ENCODE measurements at places on chromosomes 12 and 14. TPM values are rescaled to one million over a fixed set of nuclear protein-coding genes. Genes with fewer than 3 reads are reported as not detected.

- DNase-seq, result no peak
- H3K36me3 ChIP-seq, result no peaks in the 10 kb centered on the region
- H3K4me1 ChIP-seq, result peaks cover 77% of the 10 kb centered on the region
- peak overlapping the region; percentile 78 for H3K4me3 ChIP-seq
Observed at GRCh38 chr12:110581931-110582275, 1.2 kb downstream of the PPTC7 start.

DNA sequence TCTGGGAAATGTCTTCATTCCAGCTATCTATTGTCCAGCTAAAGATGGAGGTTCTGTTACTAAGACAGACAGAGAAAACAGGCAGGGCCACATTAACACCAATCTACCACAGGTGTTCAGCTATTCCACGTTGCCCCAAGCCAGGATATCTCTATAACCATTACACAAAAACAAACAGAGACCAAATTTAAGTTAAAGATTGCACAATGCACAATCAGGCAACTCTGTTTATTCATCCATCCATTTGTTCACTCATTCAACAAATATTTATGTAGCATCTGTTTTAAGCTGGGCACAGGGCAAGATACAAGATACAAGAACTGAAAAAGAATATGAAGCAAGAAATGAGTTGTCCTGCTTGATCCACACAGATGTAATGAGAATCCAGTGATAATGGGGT, 629.0 kb downstream of the MED13L start:
- DNase-seq, result no peak
- no peaks in the 10 kb centered on the region for H3K4me1 ChIP-seq
- no peak overlapping the region for H3K4me3 ChIP-seq
- no peaks in the 10 kb centered on the region for H3K27me3 ChIP-seq

DNA sequence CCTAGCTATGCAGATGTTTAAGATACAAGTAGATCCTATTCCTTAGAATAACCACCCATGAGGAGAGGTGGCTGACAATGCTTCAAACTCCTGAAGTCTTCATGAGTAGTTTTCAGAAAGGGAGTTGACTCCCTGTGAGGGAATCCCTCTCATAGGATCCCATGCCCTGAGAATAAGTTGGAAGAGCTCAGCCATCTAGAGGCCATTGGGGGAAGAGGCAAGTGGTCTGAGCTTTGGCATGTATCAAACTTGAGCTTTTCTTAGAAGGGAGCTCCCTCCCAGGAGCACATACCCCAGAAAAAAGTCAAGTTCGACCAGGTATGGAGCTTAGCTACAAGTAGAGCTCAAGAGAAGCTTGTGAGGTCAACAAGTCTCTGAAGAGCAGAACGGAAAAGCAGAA, 165.7 kb upstream of the RBM19 start:
- no peaks in the 10 kb centered on the region for H3K36me3 ChIP-seq
- H3K4me3 ChIP-seq, result no peak overlapping the region
- peaks cover 35% of the 10 kb centered on the region for H3K27me3 ChIP-seq
- H3K4me1 ChIP-seq, result no peaks in the 10 kb centered on the region

DNA sequence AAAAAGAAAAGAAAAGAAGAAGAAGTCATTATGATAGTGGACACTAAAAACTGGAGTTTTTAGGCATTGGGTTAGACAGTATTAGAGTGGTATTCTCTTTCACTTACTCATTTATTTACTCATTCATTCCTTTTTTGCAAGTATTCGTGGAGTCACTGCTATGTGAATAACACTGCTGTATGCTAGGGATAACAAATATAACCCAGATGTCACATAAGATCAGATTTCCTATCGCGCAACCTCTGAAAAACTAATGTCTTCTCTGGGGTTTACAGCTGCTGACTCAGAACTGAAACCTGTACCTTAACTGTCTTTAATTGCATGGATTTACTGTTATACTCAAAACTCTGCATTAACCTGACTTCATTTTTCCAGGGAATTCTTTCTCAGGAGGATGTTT, 353.7 kb downstream of the LRIG3 start:
- no peaks in the 10 kb centered on the region for H3K27me3 ChIP-seq
- H3K36me3 ChIP-seq, result no peaks in the 10 kb centered on the region
- no peak overlapping the region for H3K4me3 ChIP-seq
- DNase-seq, result no peak

- no peaks in the 10 kb centered on the region for H3K36me3 ChIP-seq
- no peaks in the 10 kb centered on the region for H3K27me3 ChIP-seq
- no peak overlapping the region for H3K4me3 ChIP-seq
- H3K27ac ChIP-seq, result no peak overlapping the region
Observed at GRCh38 chr12:32847287-32847686, 49.3 kb downstream of the PKP2 start.

DNA sequence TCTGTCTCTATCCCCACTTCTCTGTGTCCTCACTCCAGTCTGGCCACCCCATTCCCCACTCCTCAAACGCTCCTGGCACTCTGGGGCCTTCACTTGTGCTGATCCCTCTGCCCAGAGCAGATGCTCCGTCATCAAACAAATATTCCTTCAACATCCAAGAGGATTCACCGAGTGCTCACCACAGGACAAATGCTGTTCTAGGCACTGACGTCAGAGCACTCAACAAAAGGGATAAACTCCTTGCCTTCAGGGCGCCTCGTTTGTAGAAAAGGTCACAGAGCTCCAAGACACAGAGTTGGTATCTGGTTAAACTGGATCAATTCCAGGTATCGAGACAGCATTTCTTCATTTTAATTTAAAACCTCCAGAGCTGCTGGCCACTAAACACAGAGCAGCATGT, 35.3 kb downstream of the PSMC1 start:
- peaks cover 34% of the 10 kb centered on the region for H3K36me3 ChIP-seq
- H3K27me3 ChIP-seq, result no peaks in the 10 kb centered on the region
- H3K27ac ChIP-seq, result no peak overlapping the region
- DNase-seq, result no peak

- no peak for DNase-seq
- no peak overlapping the region for H3K4me3 ChIP-seq
- no peaks in the 10 kb centered on the region for H3K27me3 ChIP-seq
- H3K36me3 ChIP-seq, result no peaks in the 10 kb centered on the region
- H3K4me1 ChIP-seq, result no peaks in the 10 kb centered on the region
- H3K27ac ChIP-seq, result no peak overlapping the region
Observed at GRCh38 chr12:34287437-34287836, 265.1 kb downstream of the ALG10 start.

GRCh38 chr14:91883753-91884152, 16.4 kb upstream of the TC2N start:
- DNase-seq, result no peak
- no peaks in the 10 kb centered on the region for H3K36me3 ChIP-seq
- H3K27ac ChIP-seq, result no peak overlapping the region
- H3K27me3 ChIP-seq, result no peaks in the 10 kb centered on the region
- no peak overlapping the region for H3K4me3 ChIP-seq
- H3K4me1 ChIP-seq, result no peaks in the 10 kb centered on the region

GRCh38 chr14:45084946-45085346, 1.0 kb downstream of the PRPF39 start:
- DNase-seq, result no peak
- peak overlapping the region; percentile 80 for H3K27ac ChIP-seq
- no peaks in the 10 kb centered on the region for H3K36me3 ChIP-seq
- peak overlapping the region; percentile 95 for H3K4me3 ChIP-seq

- H3K36me3 ChIP-seq, result peaks cover 4% of the 10 kb centered on the region
- DNase-seq, result no peak
- H3K4me1 ChIP-seq, result peaks cover 13% of the 10 kb centered on the region
- no peaks in the 10 kb centered on the region for H3K27me3 ChIP-seq
Observed at GRCh38 chr12:120532701-120533238, 1.4 kb upstream of the RNF10 start.

- no peak overlapping the region for H3K4me3 ChIP-seq
- H3K36me3 ChIP-seq, result no peaks in the 10 kb centered on the region
- no peak for DNase-seq
- no peaks in the 10 kb centered on the region for H3K27me3 ChIP-seq
Observed at GRCh38 chr14:38947343-38947742, 155.7 kb downstream of the SEC23A start.

DNA sequence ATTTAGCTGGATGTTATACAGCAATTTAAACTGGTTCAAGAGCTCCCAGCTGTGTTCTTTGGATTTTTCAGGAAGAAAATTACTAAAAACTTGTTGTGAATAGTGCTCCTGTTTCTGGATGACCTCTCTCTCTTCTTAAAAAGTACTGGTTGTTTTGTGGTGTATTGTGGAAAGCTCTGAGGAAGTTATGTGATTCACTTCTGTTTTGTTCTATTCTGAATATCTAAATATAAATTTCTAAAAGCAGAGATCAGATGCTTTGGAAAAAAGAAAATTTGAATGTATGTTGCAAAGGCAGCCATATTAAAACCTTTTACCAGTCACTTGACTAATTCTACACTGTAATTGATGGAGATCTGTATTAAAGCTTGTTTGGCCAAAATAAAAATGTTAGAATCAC, 3.4 kb upstream of the C3AR1 start:
- no peaks in the 10 kb centered on the region for H3K27me3 ChIP-seq
- no peaks in the 10 kb centered on the region for H3K36me3 ChIP-seq
- H3K4me1 ChIP-seq, result no peaks in the 10 kb centered on the region

GRCh38 chr14:21087294-21088091, 11.0 kb downstream of the ZNF219 start:
- H3K27ac ChIP-seq, result no peak overlapping the region
- peaks cover 3% of the 10 kb centered on the region for H3K4me1 ChIP-seq
- H3K27me3 ChIP-seq, result no peaks in the 10 kb centered on the region
- no peaks in the 10 kb centered on the region for H3K36me3 ChIP-seq

- H3K4me3 ChIP-seq, result no peak overlapping the region
- no peak for DNase-seq
- peaks cover 63% of the 10 kb centered on the region for H3K36me3 ChIP-seq
- H3K4me1 ChIP-seq, result peaks cover 19% of the 10 kb centered on the region
- no peak overlapping the region for H3K27ac ChIP-seq
Observed at GRCh38 chr12:119713551-119714031, 45.7 kb downstream of the PRKAB1 start.

- no peak overlapping the region for H3K27ac ChIP-seq
- peaks cover 36% of the 10 kb centered on the region for H3K36me3 ChIP-seq
- H3K4me1 ChIP-seq, result peaks cover 6% of the 10 kb centered on the region
- DNase-seq, result no peak
- no peaks in the 10 kb centered on the region for H3K27me3 ChIP-seq
Observed at GRCh38 chr12:53074283-53074998, 4.7 kb downstream of the SPRYD3 start.

Gene GALNT16
- 0.32 TPM for total RNA-seq

Gene GOLT1B
- total RNA-seq, result 43.5 TPM

Gene TEX52
- not detected for total RNA-seq

Gene KRT78
- total RNA-seq, result not detected

Gene LRTM2
- total RNA-seq, result 0.07 TPM

Gene ACVRL1
- 2.5 TPM for total RNA-seq

Gene MFAP5
- not detected for total RNA-seq

Gene GCH1
- 16.7 TPM for total RNA-seq

Gene ATL1
- 1.4 TPM for total RNA-seq

Gene CD163
- total RNA-seq, result 1.4 TPM

Data from HCT116 (cell line).